ENCODE measurements at places on chromosomes 2 and 18. TPM values are rescaled to one million over a fixed set of nuclear protein-coding genes. Genes with fewer than 3 reads are reported as not detected.

DNA sequence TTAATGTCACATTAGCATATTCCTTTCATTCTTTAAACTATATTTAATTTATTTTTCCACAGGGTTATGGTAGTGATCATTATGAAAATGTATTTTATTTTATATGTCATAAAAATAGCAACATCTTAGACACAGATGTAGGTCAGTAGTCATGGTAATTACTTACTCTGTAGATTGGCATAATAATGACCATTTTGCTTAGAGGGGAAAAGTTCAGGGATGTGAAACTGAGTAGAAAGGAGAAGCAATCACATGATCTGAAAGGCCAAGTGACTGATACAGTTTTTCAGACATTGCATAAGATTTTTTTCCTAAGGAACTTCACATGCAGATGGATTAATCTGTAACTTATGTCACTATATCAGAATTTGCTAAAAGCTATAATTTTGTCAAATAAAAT is 286.9 kb downstream of the CTNNA2 start:
- no peaks in the 10 kb centered on the region for H3K27me3 ChIP-seq
- H3K36me3 ChIP-seq = no peaks in the 10 kb centered on the region
- H3K4me1 ChIP-seq = no peaks in the 10 kb centered on the region
- DNase-seq = no peak
- H3K4me3 ChIP-seq = no peak overlapping the region
- H3K27ac ChIP-seq = no peak overlapping the region

The MARCO gene
- not detected for total RNA-seq

DNA sequence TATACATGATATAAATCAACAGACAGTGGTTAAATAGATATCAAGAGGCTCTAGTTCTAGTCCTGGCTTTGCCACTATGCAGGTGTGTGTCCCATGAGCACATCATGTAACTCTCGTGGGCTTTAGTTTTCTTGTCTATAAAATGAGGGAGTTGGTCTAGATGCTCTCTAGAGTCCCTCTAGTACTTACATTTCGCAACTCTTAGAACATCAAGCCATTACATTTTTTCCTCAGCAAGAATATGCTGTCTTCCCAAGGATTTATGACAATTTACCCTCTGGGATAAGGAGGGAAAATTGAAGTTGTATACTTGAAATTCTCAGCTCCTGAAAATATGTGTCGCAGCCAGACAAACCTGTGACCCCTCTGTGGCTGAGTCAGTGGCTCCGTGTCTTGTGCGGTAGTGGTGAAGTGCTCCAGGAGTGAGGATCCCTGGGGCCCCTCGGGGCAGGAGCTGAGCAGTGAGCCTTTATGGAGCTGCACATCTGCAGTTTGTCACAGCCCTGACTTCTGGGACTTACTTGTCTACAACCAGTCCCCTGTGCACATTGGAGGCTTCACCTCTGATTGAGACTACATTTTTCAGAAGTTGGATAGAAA is 6.8 kb downstream of the PKP4 start:
- no peak overlapping the region for H3K4me3 ChIP-seq
- H3K27ac ChIP-seq = no peak overlapping the region
- peaks cover 4% of the 10 kb centered on the region for H3K27me3 ChIP-seq
- H3K36me3 ChIP-seq = peaks cover 5% of the 10 kb centered on the region

- H3K27me3 ChIP-seq = peaks cover 6% of the 10 kb centered on the region
- H3K4me1 ChIP-seq = no peaks in the 10 kb centered on the region
- no peaks in the 10 kb centered on the region for H3K36me3 ChIP-seq
- H3K27ac ChIP-seq = no peak overlapping the region
- H3K4me3 ChIP-seq = no peak overlapping the region
- DNase-seq = no peak
Observed at GRCh38 chr18:79588636-79589481, 90.7 kb upstream of the CTDP1 start.

DNA sequence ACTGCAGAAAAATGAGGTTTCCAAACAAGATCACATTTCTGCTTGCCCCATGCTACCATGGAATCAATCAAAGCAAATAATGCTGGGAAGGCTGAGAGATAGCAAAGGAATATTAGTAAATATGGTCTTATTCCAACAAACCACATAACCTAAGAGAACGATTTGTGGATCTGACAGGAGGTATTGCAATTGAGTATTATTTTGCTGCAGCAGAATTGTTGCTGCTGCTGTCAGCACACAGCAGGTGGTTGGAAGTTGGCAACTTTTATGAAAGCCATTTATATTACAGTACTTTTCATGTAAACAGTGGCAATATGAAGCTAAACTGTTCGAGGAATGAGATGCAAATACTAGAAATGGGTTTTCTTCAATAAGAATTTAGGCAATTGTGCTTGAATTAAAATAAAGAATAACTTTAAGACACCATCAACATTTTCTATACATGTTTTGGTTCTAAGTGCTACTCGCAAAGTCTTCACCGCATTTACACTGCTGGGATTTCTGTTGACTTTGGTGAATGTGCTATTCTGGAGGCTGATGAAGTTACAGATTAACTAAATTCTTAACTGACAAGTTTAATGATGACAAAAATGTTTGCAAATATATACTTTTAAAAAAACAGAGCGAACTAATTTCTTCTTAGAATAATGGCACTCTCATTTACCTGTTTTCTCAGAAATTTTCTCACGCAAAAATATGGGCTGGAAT is 1285.7 kb downstream of the CNTNAP5 start:
- no peaks in the 10 kb centered on the region for H3K27me3 ChIP-seq
- no peaks in the 10 kb centered on the region for H3K4me1 ChIP-seq
- H3K4me3 ChIP-seq = no peak overlapping the region
- H3K27ac ChIP-seq = no peak overlapping the region

- no peaks in the 10 kb centered on the region for H3K27me3 ChIP-seq
- H3K27ac ChIP-seq = no peak overlapping the region
- no peak for DNase-seq
- H3K36me3 ChIP-seq = no peaks in the 10 kb centered on the region
Observed at GRCh38 chr18:52829876-52830405, 489.9 kb downstream of the DCC start.
